NCI-H460 (cell line): ENCODE measurements at places on chromosomes 12 and 14. TPM values are rescaled to one million over a fixed set of nuclear protein-coding genes. Genes with fewer than 3 reads are reported as not detected.

Gene FAR2
- total RNA-seq, result not detected in 2 replicates

Gene ESPL1
- total RNA-seq, result 12.3 and 15.7 TPM in 2 replicates

Gene MYH6
- total RNA-seq, result not detected in 2 replicates

Gene FZD10
- not detected in 2 replicates for total RNA-seq

Gene SSPN
- 0.55 and 0.62 TPM in 2 replicates for total RNA-seq

Gene AQP6
- 0.17 and 0.32 TPM in 2 replicates for total RNA-seq

Gene MMP19
- not detected in 2 replicates for total RNA-seq

Gene ZNF891
- total RNA-seq, result 2.5 and 3.6 TPM in 2 replicates

Gene DLK1
- total RNA-seq, result not detected in 2 replicates

Gene MED6
- total RNA-seq, result 42.7 and 51.4 TPM in 2 replicates

Gene RNASE3
- total RNA-seq, result not detected in 2 replicates

Gene LALBA
- not detected in 2 replicates for total RNA-seq

Gene TBC1D30
- total RNA-seq, result 6.3 and 6.6 TPM in 2 replicates

Gene GUCY2C
- not detected in 2 replicates for total RNA-seq

Gene AMN
- total RNA-seq, result 0.20 and 0.29 TPM in 2 replicates

Gene ETFBKMT
- 0.84 and 1.0 TPM in 2 replicates for total RNA-seq

Gene C12orf54
- not detected in 2 replicates for total RNA-seq

Gene GSC
- total RNA-seq, result 4.2 and 4.7 TPM in 2 replicates

Gene A2ML1
- not detected in 2 replicates for total RNA-seq

Gene MYF5
- total RNA-seq, result not detected in 2 replicates

Gene KCNJ8
- total RNA-seq, result 2.7 and 2.9 TPM in 2 replicates

Gene OVCH1
- 0.02 TPM in 1 of 2 replicates, not detected in the other for total RNA-seq

Gene PLEKHD1
- not detected in 2 replicates for total RNA-seq

Gene CLEC4C
- total RNA-seq, result not detected in 2 replicates

Gene GPR84
- total RNA-seq, result not detected in 2 replicates

Gene CLEC4A
- total RNA-seq, result not detected in 2 replicates

Gene KCNC2
- total RNA-seq, result not detected in 2 replicates

Gene VAMP1
- total RNA-seq, result 10.7 and 14.3 TPM in 2 replicates

Gene LDHB
- total RNA-seq, result 1,086 and 1,158 TPM in 2 replicates

Gene TGM1
- total RNA-seq, result 5.2 TPM in 2 replicates

Gene GALNT16
- 22.7 and 23.9 TPM in 2 replicates for total RNA-seq

Gene SYNE3
- 2.7 and 4.0 TPM in 2 replicates for total RNA-seq

Gene SOS2
- 24.2 and 26.7 TPM in 2 replicates for total RNA-seq

Gene ADCY6
- 8.0 and 8.8 TPM in 2 replicates for total RNA-seq

Gene HVCN1
- 52.0 and 61.7 TPM in 2 replicates for total RNA-seq

Gene GPD1
- 0.07 TPM in 1 of 2 replicates, not detected in the other for total RNA-seq

Gene KRT86
- 0.78 and 0.92 TPM in 2 replicates for total RNA-seq

Gene TMEM121
- total RNA-seq, result 1.9 and 3.1 TPM in 2 replicates

Gene DPY19L2
- 1.3 and 2.4 TPM in 2 replicates for total RNA-seq

Gene ADAM20
- 0.17 and 0.32 TPM in 2 replicates for total RNA-seq

Gene PSMC1
- total RNA-seq, result 291 TPM in 2 replicates

Gene GALNT6
- total RNA-seq, result not detected in 2 replicates

Gene RTN1
- 68.2 and 70.2 TPM in 2 replicates for total RNA-seq

Gene NUDT14
- 13.6 and 23.5 TPM in 2 replicates for total RNA-seq

Gene TESPA1
- not detected in 2 replicates for total RNA-seq

Gene SAMD15
- 0.75 and 2.0 TPM in 2 replicates for total RNA-seq

Gene BDKRB2
- not detected in 2 replicates for total RNA-seq

Gene LTA4H
- total RNA-seq, result 125 and 137 TPM in 2 replicates

Gene EEF1AKMT3
- total RNA-seq, result 5.9 and 6.8 TPM in 2 replicates

Gene POTEM
- not detected in 2 replicates for total RNA-seq

Gene SLCO1B3
- total RNA-seq, result 0.12 TPM in 1 of 2 replicates, not detected in the other

Gene GPHN
- total RNA-seq, result 17.5 and 22.1 TPM in 2 replicates

Gene MAGOHB
- 41.6 and 47.6 TPM in 2 replicates for total RNA-seq

Gene KRT75
- not detected in 2 replicates for total RNA-seq

Gene NKX2-8
- 0.46 and 0.87 TPM in 2 replicates for total RNA-seq

Gene RD3L
- not detected in 2 replicates for total RNA-seq

Gene HHIPL1
- total RNA-seq, result 0.84 and 1.0 TPM in 2 replicates

Gene SPIC
- total RNA-seq, result not detected in 2 replicates

Gene NEUROD4
- not detected in 2 replicates for total RNA-seq

Gene CFAP54
- 0.20 and 0.72 TPM in 2 replicates for total RNA-seq
